ENCODE measurements at places on chromosomes 13 and 19.
A peak's percentile ranks its signal among the peaks of the same experiment; 100 is the strongest.

- no peak for DNase-seq
Measured at GRCh38 chr19:30061223-30062064, 119.4 kb downstream of the URI1 start.

GRCh38 chr13:73421310-73421912 is 362.6 kb downstream of the KLF5 start:
- DNase-seq, result no peak

GRCh38 chr19:36030264-36031148 is 2.2 kb downstream of the CLIP3 start:
- DNase-seq, result no peak

DNA sequence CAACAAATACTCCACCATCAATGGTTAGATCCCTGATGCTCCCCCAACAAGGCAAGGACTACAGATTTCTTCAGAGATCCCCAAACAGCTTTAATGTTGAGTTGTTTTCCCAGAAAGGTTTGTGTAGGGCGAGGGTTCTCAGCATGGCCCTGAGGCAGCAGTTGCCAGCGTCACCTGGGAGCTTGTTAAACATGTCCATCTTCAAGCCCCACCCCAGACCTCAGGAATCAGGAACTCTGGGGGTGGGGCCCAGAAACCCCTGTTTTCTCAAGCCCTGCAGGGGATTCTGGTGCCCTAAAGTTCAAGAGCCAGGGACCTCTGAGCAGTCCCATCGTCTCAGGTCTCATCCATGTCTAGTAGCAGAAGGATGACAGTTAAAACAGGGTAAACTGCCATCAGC is 9.6 kb downstream of the EFNB2 start:
- DNase-seq, result no peak

DNA sequence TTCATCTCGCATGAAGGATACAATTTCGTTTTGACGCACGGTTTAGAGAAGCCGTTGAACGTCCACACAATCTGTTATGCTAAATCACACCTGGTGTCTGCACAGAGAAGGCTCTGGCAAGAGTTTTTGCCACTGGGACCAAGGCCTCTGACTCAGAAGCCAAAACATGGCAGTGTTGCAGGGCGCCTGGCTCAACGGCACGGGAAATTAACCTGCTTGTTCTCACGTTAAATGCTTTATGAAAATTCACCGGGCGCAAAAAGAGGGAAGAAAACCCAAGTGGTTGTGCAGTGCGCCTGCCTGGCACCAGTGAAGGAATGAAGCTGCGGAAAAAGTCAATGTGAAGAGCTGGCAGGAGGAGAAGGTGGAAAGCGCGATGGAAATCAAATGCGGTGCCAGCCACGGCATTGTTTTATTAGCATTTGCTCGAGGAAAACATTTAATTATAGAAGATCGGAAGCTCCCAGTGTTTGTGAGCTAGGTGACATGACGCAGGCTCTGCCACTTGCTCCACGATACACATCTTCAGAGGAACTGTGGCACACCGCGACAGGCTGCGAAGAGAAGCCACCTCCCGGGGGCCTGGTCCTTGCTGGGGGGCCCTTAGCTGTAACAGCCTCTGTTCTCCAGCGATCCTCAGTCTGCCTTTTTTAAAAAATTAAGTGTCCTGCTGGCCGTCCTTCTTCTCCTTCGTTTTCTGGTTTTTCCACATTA is 126.2 kb downstream of the ZIC5 start:
- DNase-seq, result no peak

GRCh38 chr19:29467824-29468401 is 57.9 kb upstream of the VSTM2B start:
- no peak for DNase-seq

GRCh38 chr13:93066187-93066586 is 160.4 kb upstream of the GPC6 start:
- DNase-seq, result peak; percentile 3

DNA sequence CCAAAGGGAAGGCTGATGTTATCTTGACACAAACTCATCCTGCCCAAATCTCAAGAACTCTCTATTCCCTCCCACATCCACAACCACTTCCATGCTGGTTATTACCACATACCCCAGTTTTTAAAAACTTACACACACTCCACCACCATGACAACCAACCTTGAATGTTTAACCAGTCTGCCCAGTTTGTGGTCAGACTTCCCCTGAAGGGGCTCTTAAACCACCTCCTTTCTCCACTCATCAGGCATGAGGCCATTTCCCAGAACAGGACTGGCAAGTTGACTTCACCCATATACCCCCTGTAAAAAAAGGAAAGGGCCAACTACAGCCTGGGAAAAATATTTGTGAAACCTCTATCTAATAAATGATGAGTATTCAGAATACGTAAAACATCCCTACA is 12.4 kb upstream of the ZSCAN4 start:
- no peak for DNase-seq

GRCh38 chr19:11578258-11579142 is 1.1 kb upstream of the ACP5 start:
- DNase-seq, result no peak

DNA sequence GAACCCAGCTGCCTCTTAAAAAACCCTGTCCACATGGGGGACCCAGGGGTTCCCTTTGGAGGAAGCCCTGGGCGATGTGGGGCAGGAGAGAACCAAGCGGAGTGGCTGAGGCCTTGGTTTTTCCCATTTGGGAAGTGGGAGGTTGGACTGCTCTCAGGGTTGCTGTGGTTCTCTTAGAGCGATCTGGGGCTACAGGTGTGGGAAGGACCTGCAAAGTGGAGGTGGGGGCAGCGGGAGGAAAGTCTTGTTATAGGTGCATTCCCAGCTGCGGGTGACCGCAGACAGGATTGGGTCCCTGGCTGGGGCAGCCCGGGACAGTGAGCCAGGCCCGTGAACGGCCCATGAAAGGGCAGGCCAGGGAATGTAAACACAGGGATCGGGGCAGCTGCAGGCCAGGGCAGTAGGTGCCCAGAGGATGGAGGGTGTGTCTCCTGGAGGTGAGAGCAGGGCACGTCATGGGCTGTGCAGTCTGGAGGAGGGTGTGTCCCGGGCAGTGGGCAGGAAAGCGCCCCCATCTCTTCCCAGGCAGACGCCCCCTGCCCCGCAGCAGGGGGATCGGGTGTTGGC is 814 bp downstream of the SLC25A23 start:
- DNase-seq, result no peak

DNA sequence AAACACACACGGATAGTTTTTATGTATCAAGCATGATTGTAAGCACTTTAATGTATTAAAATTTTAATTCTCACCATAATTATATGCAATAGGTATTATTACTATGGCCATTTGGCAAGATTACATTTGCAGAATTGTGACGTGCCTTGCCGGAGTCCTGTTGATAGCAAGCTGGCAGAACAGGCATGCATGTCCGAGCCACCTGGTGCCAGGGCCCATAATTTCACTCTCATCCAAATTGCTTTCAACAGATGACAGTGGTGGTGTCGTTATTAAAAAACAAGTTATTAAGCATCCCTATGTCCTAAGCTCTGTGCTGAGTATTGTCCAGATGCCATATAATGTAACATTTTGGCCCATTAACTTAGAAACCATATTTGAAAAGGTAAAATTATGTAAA is 374.3 kb downstream of the FOXO1 start:
- DNase-seq, result no peak

All from GM04503 (cell line).